Mesothelial cell of epicardium (in vitro differentiated cells): ENCODE measurements at places on chromosomes 5 and 9.

DNA sequence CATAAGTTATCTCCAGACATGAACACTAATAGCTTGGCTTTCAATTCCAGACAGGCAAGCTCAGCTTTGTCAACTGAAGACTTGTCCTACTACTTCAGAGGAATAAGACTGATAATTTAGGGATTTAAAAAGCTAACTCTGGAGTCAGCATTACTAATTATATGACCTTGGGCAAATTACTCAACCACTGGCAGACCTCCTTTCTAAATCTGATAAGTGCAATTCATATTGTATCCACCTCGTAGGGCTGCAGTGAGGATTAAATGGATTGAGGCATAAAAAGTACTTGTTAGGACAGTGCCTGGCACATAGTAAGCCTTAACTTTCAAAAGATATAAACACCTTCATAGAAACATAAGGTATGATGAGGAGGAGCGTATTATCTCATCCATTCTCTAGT, 104.4 kb downstream of the KLHL3 start:
- H3K36me3 ChIP-seq, result peaks cover 11% of the 10 kb centered on the region
- no peak overlapping the region for H3K27ac ChIP-seq
- H3K4me3 ChIP-seq, result no peak overlapping the region
- H3K4me1 ChIP-seq, result peaks cover 2% of the 10 kb centered on the region
- DNase-seq, result no peak
- no peaks in the 10 kb centered on the region for H3K27me3 ChIP-seq

DNA sequence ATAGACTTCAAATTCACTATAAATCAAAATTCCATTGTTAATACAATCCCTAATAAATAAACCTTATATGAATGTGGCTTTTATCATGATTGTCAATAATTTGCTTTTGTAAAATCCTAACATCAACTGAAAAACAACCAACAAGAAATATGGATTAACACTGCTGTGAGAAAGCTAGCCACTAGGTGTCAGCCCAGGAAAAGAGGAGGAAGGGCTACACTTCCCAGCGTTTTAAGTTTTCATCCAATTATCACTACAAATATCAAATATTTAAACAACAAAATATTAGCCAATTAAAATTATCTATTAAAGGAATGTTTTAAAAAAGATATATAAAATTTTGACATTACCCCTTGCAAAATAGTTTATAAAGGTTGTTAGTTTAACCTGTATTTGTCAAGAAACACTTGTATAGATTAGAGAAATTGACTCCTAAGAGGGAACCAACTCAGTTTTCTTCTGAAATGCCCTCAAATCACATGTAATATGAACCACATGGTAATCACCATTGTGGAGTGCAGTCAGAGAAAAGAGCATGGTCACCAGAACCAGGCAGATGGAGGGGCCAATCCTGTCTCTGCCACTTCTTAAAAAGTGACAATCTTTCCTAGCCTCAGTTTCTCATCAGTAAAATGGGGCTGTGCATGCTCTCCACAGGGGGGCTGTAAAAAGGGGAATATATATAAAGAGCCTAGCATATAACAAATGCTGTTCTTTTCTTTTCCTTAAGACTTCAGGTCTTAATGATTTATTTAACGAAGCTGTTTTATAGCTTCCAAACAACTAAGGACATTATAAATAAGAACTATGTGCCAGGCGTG, 188.2 kb downstream of the CRB2 start:
- peaks cover 3% of the 10 kb centered on the region for H3K36me3 ChIP-seq
- H3K27ac ChIP-seq, result no peak overlapping the region
- peaks cover 10% of the 10 kb centered on the region for H3K27me3 ChIP-seq
- DNase-seq, result no peak
- no peak overlapping the region for H3K4me3 ChIP-seq
- no peaks in the 10 kb centered on the region for H3K4me1 ChIP-seq

DNA sequence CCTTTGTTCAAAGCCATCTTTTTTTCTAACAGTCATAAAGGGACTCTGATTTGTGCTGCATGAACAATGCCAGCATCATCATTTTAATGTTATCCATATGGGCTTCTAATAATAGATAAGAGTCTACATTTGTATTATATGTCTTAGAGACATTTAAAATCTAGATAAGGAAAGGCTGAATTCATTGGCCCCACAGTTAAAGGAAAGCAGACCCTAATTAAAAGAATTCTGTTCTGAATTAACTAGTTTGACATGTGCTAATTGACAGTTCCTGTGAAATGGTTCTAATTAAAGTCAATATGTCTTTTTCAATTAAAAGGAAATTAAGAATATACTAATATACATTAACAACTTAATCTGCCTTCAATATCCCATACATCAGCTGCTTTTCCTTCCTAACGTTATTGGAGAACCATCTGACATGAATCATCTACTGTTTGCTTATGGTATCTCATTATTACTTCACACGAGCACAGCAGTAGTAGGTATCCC, 104.7 kb downstream of the NR2F1-AS1 start:
- H3K4me3 ChIP-seq, result no peak overlapping the region
- no peak for DNase-seq
- H3K27ac ChIP-seq, result no peak overlapping the region
- peaks cover 5% of the 10 kb centered on the region for H3K4me1 ChIP-seq
- H3K36me3 ChIP-seq, result peaks cover 15% of the 10 kb centered on the region

DNA sequence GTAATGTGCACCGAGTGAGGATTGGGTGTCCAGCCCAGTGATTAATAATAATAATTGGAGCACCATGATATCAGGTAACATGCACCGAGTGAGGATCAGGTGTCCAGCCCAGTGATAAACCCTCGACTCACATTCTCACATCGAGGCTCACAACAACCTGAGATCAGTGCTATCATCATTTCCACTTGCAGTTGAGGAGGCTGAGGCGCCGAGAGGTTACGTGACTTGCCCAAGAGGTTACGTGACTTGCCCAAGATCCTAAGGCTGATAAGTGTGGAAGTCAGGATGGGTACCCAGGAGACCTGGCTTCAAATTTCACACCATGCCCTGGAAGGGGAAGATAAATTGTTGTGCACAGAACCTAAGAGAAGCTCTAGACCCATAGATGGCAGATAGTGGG, 189.4 kb downstream of the MED10 start:
- no peaks in the 10 kb centered on the region for H3K36me3 ChIP-seq
- peaks cover 24% of the 10 kb centered on the region for H3K27me3 ChIP-seq
- no peak for DNase-seq
- H3K4me3 ChIP-seq, result no peak overlapping the region

DNA sequence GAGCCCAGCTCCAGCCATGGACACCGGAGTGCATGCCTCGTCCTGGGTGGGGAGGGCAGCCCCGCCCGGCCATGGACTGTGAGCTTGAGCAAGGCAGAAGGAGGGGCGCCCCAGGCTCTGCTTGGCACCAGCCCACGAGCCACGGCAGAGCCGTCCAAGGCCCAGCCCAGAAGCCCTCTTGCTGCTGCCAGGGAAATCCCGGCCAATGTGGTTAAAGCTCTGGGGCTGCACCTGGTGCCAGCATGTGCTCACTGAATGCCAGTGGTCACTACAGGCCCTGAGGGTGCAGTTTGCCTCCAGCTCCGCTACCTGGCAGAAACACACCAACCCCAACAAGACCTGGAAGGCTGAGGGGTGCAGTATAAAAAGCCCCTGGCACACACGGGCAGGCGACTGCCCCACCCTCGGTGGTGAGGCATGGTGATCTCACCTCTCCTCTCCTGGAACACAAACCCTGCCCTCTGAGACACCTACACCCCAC, 11.8 kb downstream of the BRD3 start:
- H3K27ac ChIP-seq, result peak overlapping the region; percentile 48
- no peaks in the 10 kb centered on the region for H3K27me3 ChIP-seq
- H3K4me3 ChIP-seq, result no peak overlapping the region
- H3K4me1 ChIP-seq, result peaks cover 23% of the 10 kb centered on the region
- peak; percentile 17 for DNase-seq

DNA sequence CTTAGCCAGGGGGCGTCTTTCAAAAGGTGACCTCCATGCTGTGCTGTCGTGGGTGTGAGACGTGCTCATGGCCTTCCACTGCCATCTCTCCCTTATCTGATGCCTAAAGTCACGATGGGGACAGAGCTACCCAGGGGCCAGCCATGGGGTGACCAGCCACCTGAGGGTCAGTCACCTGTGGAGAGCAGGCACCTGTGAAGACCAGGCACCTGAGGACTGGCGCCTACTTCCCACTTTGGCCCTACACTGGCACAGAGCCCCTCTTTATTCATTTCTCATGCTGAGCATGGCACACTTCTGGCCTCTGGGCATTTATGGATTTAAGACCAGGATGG, 6.4 kb upstream of the EXOC3 start:
- H3K4me3 ChIP-seq, result no peak overlapping the region
- no peaks in the 10 kb centered on the region for H3K4me1 ChIP-seq
- H3K27ac ChIP-seq, result no peak overlapping the region
- no peaks in the 10 kb centered on the region for H3K36me3 ChIP-seq
- DNase-seq, result no peak

DNA sequence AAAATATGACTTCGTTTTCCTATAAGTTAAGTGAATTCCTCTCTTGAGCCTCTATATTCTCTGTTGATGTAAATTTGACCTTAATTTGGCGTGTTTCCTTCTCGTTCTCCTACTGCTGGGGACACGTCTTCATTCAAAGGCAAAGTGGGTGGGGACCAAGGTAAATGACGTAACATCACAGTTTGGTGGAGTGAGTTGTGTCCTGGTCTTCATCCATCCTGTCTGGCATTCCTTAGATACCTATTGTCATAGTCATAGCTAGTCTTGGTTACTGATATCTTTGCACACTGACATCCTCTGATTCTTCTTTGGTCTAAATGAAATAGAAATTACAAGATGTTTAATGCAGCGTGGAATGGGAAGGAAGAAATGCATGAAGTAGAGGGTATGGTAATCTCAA, 108.5 kb downstream of the NNT start:
- no peak overlapping the region for H3K4me3 ChIP-seq
- no peak for DNase-seq
- no peak overlapping the region for H3K27ac ChIP-seq

DNA sequence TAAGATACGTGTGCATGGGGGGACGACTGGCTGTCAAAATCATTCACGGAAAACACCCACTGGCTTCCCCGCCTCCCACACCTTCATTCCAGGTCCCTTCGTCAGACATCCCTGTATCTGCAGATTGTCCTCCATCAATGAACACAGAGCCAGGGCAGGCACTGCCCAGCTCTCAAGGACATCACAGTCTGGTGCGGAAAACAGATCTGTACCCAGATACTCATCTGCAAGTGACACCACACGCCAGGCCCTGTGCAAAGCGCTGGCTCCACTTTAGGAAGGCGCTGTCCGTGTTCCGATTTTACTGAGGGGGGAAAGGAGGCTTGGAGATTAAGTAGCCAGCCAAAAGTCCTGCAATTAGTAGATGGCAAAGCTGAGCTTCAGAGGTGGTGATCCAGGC, 72.3 kb downstream of the OLFM1 start:
- no peak for DNase-seq
- H3K27me3 ChIP-seq, result peaks cover 41% of the 10 kb centered on the region
- H3K4me3 ChIP-seq, result no peak overlapping the region
- H3K36me3 ChIP-seq, result no peaks in the 10 kb centered on the region
- H3K27ac ChIP-seq, result no peak overlapping the region

DNA sequence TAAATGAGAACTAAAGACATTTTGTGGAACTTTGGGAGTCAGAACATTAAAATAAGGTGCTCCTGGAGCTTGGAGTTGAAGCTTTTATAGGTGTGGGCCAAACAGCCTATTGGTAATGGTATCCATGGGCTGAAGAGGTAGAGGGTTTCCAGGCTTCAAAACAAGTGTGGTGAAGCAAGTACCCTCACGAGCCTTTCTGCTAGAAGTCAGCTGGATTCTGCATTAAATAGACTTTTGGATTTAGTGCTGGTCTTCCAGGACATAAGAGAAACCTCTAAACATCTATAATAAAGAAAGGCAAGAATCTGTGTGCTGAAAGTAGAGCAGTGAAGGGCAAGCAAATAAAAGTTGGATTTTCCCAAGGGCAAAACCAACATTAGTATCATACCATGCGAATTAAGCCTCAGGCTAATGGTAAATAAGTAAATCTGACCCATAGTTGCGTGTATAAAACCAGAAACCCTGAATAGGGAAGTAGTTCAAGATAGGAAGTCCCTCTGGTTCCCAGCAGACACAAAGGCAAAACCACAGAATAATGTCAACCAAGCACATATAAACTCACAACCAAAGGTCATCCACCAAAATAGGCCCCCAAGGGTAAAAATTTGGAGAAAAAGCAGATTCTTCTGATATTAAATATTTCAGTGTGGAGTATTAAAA, 306.3 kb downstream of the TLE4 start:
- H3K27me3 ChIP-seq, result peaks cover 6% of the 10 kb centered on the region
- no peak for DNase-seq
- no peaks in the 10 kb centered on the region for H3K36me3 ChIP-seq
- H3K27ac ChIP-seq, result no peak overlapping the region
- H3K4me3 ChIP-seq, result no peak overlapping the region
- H3K4me1 ChIP-seq, result no peaks in the 10 kb centered on the region

- H3K27me3 ChIP-seq, result no peaks in the 10 kb centered on the region
- DNase-seq, result no peak
- H3K4me3 ChIP-seq, result no peak overlapping the region
- H3K4me1 ChIP-seq, result peaks cover 36% of the 10 kb centered on the region
Measured at GRCh38 chr9:125494653-125494915, 212.4 kb downstream of the MAPKAP1 start.

GRCh38 chr5:2544003-2544402, 207.5 kb downstream of the IRX2 start:
- no peak overlapping the region for H3K27ac ChIP-seq
- H3K4me1 ChIP-seq, result peaks cover 4% of the 10 kb centered on the region
- H3K36me3 ChIP-seq, result no peaks in the 10 kb centered on the region
- DNase-seq, result no peak
- H3K27me3 ChIP-seq, result peaks cover 20% of the 10 kb centered on the region
- no peak overlapping the region for H3K4me3 ChIP-seq

- no peaks in the 10 kb centered on the region for H3K4me1 ChIP-seq
- H3K4me3 ChIP-seq, result no peak overlapping the region
- H3K27me3 ChIP-seq, result no peaks in the 10 kb centered on the region
Measured at GRCh38 chr9:113515862-113516261, 52.3 kb downstream of the RGS3 start.

DNA sequence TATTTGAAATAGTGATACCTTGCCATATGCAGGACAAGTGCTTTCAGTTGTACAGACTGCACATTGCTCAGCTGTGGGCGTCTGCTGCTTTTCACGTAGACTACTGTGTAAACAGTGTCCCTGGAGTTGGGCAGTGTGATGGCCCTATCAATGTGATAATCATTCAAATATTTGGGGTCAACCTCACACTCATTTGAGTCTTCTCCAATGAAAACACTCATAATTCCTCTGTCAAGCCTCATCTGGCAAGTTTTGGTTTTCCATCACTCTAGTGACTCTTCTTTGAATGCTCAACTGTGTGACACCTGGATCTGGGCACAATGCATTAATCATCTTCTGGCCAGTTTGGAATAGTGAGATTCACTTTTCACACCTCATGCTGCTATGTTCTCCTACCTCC, 64.4 kb downstream of the UGCG start:
- no peak overlapping the region for H3K27ac ChIP-seq
- H3K36me3 ChIP-seq, result no peaks in the 10 kb centered on the region
- H3K27me3 ChIP-seq, result peaks cover 4% of the 10 kb centered on the region
- H3K4me3 ChIP-seq, result no peak overlapping the region
- no peak for DNase-seq

- H3K27me3 ChIP-seq, result peaks cover 2% of the 10 kb centered on the region
- H3K4me3 ChIP-seq, result no peak overlapping the region
- H3K4me1 ChIP-seq, result peaks cover 56% of the 10 kb centered on the region
Measured at GRCh38 chr5:168961681-168962080, 339.3 kb downstream of the SLIT3 start.
